ENCODE measurements at places on chromosomes 13 and 19. TPM values are rescaled to one million over a fixed set of nuclear protein-coding genes. Genes with fewer than 3 reads are reported as not detected.
A peak's percentile ranks its signal among the peaks of the same experiment; 100 is the strongest.

FGF21 gene
- not detected for total RNA-seq

GRCh38 chr19:8245869-8246835, 37.0 kb downstream of the CERS4 start:
- H3K4me3 ChIP-seq = no peak overlapping the region
- no peak overlapping the region for H3K27ac ChIP-seq
- H3K27me3 ChIP-seq = no peaks in the 10 kb centered on the region
- no peak for DNase-seq

DNA sequence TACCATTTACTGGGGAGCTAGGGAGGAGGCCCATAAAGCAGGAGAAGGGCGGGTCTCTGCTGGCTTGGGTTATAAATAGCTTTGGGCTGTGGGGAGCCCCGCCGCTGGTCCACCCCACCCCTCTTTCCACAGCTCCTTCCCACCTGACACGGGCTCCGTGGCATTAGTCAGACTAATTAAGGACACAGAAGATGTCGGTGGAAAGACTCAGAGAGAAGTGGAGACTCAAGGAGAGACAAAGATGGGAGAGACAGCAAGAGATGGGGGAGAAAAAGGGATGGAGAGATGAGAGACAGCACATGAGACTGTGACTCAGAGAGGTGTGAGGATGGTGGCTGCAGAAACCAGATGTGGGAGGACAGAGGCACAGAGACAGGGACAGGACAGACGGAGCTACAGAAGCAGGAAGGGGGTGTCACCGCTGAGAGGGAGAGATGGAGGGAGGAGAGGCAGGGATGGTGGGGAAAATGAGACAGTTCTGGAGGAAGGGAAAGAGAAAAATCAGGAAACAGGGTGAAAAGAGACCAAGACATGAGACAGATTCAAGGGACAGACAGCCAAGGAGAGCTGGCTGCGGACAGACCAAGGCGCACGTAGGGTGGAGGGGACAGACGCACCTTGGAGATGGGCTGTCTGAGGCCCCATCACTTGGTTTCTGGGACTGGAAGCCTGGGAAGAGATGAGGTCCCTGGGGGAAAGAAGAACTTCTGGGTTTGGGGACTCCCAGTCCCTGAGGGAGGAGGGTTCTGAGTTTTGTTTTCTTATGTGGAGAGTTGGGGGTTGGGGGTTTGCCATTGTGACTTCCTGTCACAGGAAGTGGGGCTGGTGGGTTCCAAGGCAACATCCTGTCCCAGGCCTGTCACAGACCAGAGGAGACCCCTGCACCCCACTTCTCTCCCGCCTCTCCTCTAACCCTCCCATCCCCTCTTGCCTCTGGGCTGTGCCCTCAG, 4.1 kb downstream of the ARHGEF1 start:
- H3K4me3 ChIP-seq = peak overlapping the region; percentile 88
- H3K4me1 ChIP-seq = peaks cover 73% of the 10 kb centered on the region
- no peaks in the 10 kb centered on the region for H3K27me3 ChIP-seq
- DNase-seq = peak; percentile 85
- peak overlapping the region; percentile 82 for H3K27ac ChIP-seq
- peaks cover 29% of the 10 kb centered on the region for H3K36me3 ChIP-seq

GRCh38 chr13:74194846-74195245, 60.6 kb upstream of the KLF12 start:
- H3K4me3 ChIP-seq = no peak overlapping the region
- H3K36me3 ChIP-seq = no peaks in the 10 kb centered on the region
- no peak overlapping the region for H3K27ac ChIP-seq
- DNase-seq = no peak

- no peak overlapping the region for H3K4me3 ChIP-seq
- no peaks in the 10 kb centered on the region for H3K27me3 ChIP-seq
- peaks cover 97% of the 10 kb centered on the region for H3K4me1 ChIP-seq
- no peak for DNase-seq
- H3K27ac ChIP-seq = no peak overlapping the region
- no peaks in the 10 kb centered on the region for H3K36me3 ChIP-seq
Measured at GRCh38 chr19:34181111-34181864, 9.0 kb downstream of the LSM14A start.

DNA sequence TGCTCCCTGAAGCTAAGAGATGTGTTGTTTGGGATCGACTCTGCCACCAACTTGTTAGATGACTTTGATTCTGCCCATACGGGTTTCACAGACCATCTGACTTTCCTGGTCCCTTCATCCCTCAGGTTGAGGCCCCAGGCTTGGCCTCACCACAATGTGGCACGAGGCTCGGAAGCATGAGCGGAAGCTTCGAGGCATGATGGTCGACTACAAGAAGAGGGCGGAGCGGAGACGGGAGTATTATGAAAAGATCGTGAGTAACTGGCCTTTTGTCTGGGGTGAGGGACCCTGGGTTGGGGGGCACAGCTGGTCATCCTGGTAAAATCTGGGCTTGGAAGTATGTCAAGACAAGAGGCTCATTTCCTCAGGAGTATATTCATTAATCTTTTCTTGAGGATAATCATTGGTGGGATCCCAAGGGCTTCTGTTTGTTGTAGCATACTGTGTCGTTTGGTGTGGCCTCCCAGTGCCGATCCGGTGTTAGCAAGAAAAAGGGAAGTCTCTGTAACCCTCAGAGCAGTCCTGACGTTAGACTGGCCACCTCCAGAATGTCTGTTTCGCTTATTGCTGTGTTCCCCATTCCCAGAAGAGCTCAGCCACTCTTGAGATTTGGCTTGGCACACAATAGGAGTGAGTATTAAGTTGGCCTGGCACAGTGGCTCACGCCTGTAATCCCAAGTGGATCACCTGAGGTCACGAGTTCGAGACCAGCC, 1.4 kb downstream of the CLASRP start:
- peaks cover 34% of the 10 kb centered on the region for H3K4me1 ChIP-seq
- H3K4me3 ChIP-seq = no peak overlapping the region
- no peaks in the 10 kb centered on the region for H3K27me3 ChIP-seq
- H3K36me3 ChIP-seq = peaks cover 38% of the 10 kb centered on the region
- H3K27ac ChIP-seq = peak overlapping the region; percentile 98

DNA sequence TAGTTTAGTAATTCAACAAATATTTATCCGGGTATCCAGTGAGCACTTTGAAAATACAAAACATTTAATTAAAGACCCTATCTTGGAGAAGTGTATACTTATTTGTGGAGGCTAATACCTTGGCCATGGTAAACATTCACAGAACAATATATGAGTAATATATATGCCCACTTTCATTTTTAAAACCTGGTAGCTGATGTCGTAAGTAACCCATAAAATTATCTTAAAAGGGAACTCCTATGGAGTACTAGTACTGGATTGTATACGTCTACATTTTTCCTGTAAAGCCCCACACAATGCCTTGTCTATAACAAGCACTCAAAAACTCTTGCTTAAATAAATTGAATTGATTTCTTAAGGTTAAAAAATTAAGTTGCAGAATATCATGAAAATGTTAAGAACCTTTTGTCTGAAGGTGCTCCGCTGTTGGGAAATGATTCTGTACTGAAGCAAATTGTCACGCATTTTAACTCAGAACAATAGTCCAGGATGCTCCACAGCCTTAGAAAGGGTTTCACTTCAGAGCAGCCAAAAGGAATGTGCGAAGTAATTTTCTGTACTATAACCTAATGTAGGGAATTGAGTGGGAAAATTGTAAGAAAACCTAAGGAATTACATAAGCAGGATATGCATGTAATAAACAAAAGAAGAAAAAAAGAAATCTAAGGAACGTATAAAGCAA, 58.9 kb upstream of the C1QTNF9 start:
- peaks cover 54% of the 10 kb centered on the region for H3K4me1 ChIP-seq
- no peaks in the 10 kb centered on the region for H3K27me3 ChIP-seq
- no peak for DNase-seq
- peaks cover 9% of the 10 kb centered on the region for H3K36me3 ChIP-seq
- H3K4me3 ChIP-seq = peak overlapping the region; percentile 94

RASAL3 gene
- 238 TPM for total RNA-seq

- no peaks in the 10 kb centered on the region for H3K27me3 ChIP-seq
- DNase-seq = no peak
Measured at GRCh38 chr19:37362733-37363132, 8.2 kb upstream of the ZNF527 start.

SIGLEC8 gene
- total RNA-seq = not detected

ZNF536 gene
- 0.20 TPM for total RNA-seq

SCGB2B2 gene
- 0.73 TPM for total RNA-seq

DNA sequence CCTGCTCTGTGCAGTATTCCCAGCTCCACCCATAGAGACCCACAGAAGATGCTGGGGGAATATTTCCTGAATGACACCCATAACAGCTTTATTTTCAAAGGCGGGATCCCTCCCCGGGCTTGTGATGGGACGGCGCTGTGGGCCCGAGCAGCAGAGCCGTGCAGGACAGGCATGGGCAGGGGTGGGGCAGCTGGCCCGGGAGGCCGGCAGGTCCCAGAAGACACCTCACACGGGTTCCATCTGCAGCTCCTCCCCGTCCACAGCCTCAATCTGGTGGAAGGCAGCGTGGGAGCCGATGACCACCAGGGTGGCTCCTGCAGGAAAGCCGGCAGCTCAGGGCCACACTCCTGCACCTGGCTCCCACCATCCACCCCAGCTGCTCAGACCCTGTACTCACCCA, 2.5 kb downstream of the RABAC1 start:
- H3K4me1 ChIP-seq = peaks cover 18% of the 10 kb centered on the region
- no peaks in the 10 kb centered on the region for H3K27me3 ChIP-seq
- no peak for DNase-seq
- H3K27ac ChIP-seq = no peak overlapping the region
- H3K36me3 ChIP-seq = no peaks in the 10 kb centered on the region

- no peaks in the 10 kb centered on the region for H3K36me3 ChIP-seq
- no peak overlapping the region for H3K27ac ChIP-seq
- no peaks in the 10 kb centered on the region for H3K27me3 ChIP-seq
- DNase-seq = no peak
- no peak overlapping the region for H3K4me3 ChIP-seq
- peaks cover 6% of the 10 kb centered on the region for H3K4me1 ChIP-seq
Measured at GRCh38 chr19:42497492-42498168, 30.7 kb downstream of the CEACAM1 start.

CFAP97D2 gene
- not detected for total RNA-seq

GRCh38 chr13:47418206-47418920, 521.5 kb upstream of the HTR2A start:
- H3K27ac ChIP-seq = no peak overlapping the region
- H3K27me3 ChIP-seq = no peaks in the 10 kb centered on the region
- no peak overlapping the region for H3K4me3 ChIP-seq

DNA sequence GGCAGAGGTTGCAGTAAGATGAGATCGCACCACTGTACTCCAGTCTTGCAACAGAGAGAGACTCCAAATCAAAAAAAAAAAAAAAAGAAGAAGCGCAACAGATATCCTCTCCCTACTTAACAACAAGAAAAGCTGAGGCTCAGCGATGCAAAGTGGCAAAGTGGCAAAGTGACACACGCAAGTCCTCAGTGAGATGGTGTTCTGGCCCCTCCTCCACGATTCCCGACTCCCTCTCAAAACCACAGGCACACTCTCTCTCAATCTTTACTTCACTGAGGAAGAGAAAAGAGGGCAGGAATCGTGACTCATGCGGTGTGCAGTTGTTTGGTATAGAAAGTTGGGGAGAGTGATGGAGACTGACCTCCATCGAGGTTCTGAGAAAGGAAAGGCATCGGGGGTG, 12.6 kb downstream of the FFAR2 start:
- H3K36me3 ChIP-seq = no peaks in the 10 kb centered on the region
- no peak for DNase-seq
- peaks cover 65% of the 10 kb centered on the region for H3K4me1 ChIP-seq
- no peak overlapping the region for H3K4me3 ChIP-seq
- H3K27me3 ChIP-seq = no peaks in the 10 kb centered on the region

DNA sequence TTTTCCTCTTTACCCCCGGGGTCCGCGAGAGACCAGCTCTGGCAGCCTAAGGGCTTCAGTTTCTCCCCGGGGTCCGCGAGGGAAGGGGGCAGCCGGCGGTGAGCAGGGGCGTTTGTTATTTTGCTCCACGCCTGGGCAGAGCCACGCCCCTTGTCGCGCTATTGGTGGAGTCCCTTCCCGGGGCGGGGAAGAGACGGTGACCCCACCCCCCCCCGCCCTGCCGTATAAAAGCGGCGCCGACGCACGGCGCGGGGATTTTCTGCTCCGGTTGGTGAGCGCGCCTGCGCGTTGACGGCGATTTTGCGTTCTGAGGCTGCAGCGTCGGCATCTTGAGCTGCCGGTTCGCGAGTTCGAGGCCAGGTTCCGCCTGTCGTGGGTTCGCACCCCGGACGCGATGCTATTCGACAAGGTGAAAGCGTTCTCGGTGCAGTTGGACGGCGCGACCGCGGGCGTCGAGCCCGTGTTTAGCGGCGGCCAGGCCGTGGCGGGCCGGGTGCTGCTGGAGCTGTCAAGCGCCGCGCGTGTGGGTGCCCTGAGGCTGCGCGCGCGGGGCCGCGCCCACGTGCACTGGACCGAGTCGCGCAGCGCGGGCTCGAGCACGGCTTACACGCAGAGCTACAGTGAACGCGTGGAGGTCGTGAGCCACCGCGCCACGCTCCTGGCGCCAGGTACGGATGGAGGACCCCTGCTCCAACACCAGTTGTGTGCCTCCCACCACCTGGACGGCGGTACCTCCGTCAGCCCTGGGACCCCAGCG, at the start of gene ARRDC2:
Gene ARRDC2 (plus strand): TSS at position 254 of the 757 bp plus-strand sequence. CDS start 141 bp downstream, at position 395.
- peak; percentile 85 for DNase-seq
- peak within 1 kb of the TSS; percentile 95 for H3K27ac ChIP-seq
- H3K4me1 ChIP-seq = peaks cover 54% of the 10 kb centered on the region
- H3K27me3 ChIP-seq = no peaks in the 10 kb centered on the region

- no peak overlapping the region for H3K27ac ChIP-seq
- H3K4me1 ChIP-seq = no peaks in the 10 kb centered on the region
- H3K36me3 ChIP-seq = no peaks in the 10 kb centered on the region
Measured at GRCh38 chr19:28554321-28555091, 658.4 kb downstream of the UQCRFS1 start.

- no peak overlapping the region for H3K27ac ChIP-seq
- H3K4me3 ChIP-seq = no peak overlapping the region
- H3K36me3 ChIP-seq = no peaks in the 10 kb centered on the region
- H3K4me1 ChIP-seq = peaks cover 7% of the 10 kb centered on the region
Measured at GRCh38 chr13:20175907-20176652, 15.2 kb upstream of the GJA3 start.

DNA sequence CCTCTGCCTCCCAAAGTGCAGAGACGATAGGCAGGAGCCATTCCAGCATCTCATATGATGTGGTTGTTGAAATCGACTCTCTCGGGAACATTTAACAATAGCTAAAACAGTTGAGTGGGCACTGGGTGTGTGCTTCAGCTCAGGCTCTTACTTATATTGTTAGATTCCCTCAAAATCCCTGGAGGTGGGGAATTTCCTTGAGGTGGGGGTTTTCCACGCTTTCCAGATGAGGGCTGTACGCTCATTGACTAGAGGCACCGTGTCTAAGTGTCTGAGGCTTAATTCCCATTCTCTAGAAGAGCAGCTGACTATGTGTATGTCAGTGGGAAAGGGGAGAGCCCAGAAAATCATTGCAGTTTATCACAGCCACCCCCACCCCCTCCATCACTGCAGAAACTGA, 10.8 kb upstream of the GRAMD1A start:
- no peak overlapping the region for H3K27ac ChIP-seq
- H3K36me3 ChIP-seq = no peaks in the 10 kb centered on the region
- H3K27me3 ChIP-seq = no peaks in the 10 kb centered on the region
- no peak overlapping the region for H3K4me3 ChIP-seq
- DNase-seq = no peak
- H3K4me1 ChIP-seq = peaks cover 10% of the 10 kb centered on the region

DNA sequence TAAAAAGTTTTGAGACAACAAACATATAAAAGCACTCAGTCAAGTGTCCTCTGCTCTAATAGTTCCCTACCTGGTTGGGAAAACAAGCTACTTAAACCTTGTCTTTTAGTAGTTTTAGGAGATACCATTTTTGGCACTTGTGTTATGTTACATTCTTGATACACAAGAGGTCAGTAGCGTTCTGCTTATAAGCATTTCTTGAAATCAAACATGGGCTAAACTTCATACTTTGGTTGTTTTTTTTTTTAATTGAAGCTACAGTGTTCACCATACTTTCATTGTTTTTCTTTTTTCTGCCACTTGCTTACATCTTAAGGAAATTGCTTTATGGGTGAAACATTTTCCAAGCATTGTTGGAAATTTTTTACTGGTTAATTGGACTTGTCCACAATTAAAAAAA, 12.9 kb downstream of the NHLRC3 start:
- no peak overlapping the region for H3K27ac ChIP-seq
- H3K4me3 ChIP-seq = no peak overlapping the region
- no peaks in the 10 kb centered on the region for H3K27me3 ChIP-seq
- H3K36me3 ChIP-seq = no peaks in the 10 kb centered on the region

Measured in CD4-positive, alpha-beta memory T cell (primary cell).